ENCODE measurements at places on chromosomes 11 and 22.

DNA sequence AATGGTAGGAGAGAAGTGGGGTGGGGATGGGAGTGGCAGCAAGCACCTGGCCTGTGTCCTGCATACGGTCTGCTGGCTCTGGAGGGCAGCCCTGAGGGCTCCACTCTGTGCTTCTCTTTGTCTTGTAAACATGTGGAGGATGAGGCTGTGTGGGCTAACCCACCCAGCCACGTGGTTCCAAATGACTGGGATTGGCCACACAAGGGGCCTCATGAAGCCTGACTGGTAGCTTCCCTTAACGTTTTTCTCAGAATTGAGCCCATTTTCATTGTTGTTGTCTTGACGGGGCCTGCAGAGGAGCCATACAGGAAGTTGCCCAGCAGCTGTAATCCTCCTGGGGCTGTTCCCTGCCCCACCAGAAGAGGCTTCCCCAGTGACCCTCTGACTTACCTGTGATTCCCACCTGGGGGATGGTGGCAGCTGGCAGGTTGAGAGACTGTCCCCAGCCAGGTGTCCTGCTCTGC lies 18.0 kb downstream of the DERL3 start:
- DNase-seq, result no peak

- DNase-seq, result peak; percentile 91
Measured at GRCh38 chr11:66421492-66422205, 814 bp downstream of the NPAS4 start.

DNA sequence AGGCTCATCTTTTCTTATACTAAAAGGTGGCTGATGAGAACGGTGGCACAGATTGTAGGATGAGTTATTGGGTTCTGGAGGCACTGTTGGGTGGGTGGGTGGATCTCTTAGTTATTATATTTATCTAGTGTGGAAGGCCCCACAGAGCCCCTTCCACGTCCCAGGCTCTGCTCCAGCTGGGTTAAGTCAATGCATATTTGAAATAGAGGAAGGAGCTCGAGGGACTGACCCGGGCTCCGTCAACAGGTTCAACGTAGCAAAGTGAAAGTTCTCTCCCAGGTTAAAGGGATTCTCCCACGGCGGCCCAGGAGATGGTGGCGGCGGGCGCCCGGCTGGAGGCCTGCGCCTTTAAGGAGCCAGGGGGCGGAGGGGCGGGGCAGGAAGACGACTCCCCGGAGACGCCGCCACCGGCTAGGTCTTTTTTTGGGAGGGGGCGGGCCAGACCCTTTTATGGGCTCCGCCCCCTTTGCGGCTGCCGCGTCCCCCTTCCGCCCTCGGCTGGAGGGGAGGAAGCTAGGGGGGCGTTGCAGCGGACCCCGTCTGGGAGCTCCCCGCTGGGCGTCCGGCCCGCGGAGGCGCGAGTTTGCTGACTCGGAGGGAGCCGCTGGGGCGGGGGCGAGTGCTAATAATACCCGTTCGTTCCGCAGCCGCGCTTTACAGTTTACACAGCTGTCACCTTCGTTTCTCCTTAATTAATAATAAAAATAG lies 1.5 kb upstream of the INPPL1 start:
- DNase-seq, result peak; percentile 94

GRCh38 chr11:12195768-12196167 lies 85.4 kb downstream of the MICAL2 start:
- no peak for DNase-seq
